Non-pigmented ciliary epithelial cell (primary cell): ENCODE measurements at places on chromosomes 12 and 14.

GRCh38 chr12:52147367-52147963 lies 44.3 kb downstream of the KRT80 start:
- peak; percentile 91 for DNase-seq

- DNase-seq = no peak
These were observed 3.8 kb upstream of the MYF5 start for GRCh38 chr12:80712866-80713265.

DNA sequence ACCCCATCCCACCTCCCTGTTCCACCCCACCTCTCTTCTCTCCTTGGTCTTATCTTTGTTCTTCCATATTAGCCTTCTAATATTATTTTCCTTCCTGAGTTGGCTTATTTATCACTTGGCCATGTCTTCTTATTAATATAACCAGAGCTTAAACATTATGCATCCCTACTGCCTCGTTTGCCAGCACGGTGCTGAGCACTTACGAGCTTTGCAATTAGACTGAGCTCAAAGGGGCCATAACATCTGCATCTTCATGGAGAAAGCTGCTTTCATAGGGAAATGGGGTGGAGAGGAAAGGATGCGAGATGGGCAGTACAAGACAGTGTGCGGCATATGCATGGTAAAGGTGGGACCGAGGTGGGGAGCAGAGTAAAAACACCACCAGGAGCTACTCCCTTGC lies 342.8 kb downstream of the FUT8 start:
- DNase-seq = no peak

- DNase-seq = no peak
These were observed 45.2 kb upstream of the PPP2R5C start for GRCh38 chr14:101716077-101716950.

DNA sequence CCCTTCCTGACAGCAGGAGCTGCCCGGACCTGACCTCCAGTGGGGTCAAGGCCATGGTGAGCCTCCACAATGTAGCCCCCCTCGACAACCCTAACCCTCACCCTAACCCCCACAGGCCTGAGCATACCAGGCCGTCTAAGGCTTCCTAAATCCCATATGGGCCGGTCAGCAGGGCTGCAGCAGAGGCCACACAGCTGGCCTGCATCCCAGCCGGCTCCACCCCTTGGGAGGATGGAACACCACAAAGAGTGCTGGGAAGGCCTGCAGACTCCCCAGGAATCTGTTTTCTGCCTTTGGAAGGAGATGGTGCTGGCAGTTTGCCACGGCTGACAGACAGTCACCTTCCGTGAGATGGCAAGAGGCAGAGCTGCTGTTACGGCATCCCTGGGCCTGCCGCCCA lies 2.8 kb downstream of the TMEM179 start:
- DNase-seq = no peak

GRCh38 chr12:81809829-81810595 lies 50.9 kb upstream of the PPFIA2 start:
- no peak for DNase-seq

- no peak for DNase-seq
These were observed 964.2 kb downstream of the NRXN3 start for GRCh38 chr14:79134361-79134760.

DNA sequence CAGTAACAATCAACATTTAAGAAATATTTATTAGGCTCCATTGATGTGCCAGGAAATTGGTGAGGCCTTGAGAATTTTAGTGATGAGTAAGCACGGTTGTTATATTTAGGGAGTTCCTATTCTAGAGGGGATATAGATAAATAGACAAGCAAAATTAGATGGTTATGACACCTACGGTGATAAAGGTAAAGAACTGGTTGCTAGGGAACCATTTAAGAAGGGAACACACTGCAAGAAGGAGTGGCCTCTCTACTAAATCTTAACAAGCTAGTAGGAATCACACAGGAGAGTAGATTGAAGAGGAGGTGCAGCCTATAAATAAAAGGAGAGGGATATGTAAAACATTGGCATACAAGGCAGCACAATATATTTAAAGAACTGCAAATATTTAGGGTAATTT lies 155.2 kb downstream of the LRIG3 start:
- no peak for DNase-seq

DNA sequence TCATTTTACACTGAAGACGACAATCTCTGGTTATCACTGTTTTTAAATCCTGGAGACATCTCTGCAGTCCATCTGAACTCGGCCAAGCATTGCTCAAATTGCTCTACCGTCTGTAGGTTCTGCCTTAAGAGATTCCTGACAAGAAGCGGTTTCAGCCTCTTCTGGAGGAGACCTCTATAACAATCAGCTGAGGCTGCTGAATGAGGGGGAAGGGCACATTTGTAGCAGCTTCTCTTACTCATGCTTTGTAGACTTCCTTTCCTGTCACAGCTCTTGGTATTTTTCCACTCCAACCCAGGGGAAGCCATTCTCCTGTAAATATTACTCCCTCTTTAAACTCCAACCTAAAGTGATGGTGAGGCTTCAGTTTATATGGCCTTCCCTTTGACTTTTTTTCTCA lies 3.0 kb downstream of the ARG2 start:
- peak; percentile 61 for DNase-seq

GRCh38 chr12:104055686-104056388 lies 5.8 kb upstream of the GLT8D2 start:
- DNase-seq = no peak

DNA sequence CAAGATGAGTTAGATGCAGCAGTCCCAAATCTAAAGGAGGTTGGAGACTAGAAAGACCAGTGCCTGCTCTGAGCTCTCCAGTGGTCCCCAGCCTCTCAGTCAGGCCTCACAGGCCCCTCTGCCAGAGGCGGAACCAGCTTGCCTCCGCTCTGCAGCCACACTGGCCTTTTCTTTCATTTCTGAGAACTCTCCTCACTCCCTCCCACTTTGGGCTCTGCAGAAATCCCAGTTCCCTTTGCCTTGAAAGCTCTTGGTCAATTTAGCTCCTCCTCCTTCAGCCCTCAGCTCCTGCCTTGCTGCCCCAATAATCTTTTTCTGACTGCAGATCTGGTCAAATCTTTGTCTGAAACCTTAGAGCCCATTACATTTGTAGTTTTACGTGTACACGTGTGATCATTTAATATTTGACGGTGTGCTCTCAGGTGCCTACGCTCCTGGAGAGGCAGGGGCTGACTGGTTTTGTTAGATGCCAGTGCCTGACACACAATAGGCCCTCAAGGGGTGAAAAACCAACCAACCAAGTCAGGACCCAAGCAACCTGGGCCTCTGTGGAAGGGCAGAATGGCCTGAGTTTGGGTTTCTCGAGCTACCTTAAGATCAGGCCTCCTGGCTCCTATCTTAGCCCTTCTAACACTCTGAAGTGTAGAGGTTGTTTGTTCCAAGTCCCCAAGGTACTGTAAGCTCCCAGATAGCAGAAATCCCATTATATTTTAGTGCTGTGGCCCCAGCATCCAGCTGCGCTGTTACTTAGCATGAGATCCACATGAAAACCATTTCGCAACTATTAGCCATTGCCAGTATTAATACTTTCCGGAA lies 1.1 kb upstream of the NUDT4 start:
- DNase-seq = no peak

GRCh38 chr12:6192604-6193380 lies 7.4 kb upstream of the CD9 start:
- no peak for DNase-seq

DNA sequence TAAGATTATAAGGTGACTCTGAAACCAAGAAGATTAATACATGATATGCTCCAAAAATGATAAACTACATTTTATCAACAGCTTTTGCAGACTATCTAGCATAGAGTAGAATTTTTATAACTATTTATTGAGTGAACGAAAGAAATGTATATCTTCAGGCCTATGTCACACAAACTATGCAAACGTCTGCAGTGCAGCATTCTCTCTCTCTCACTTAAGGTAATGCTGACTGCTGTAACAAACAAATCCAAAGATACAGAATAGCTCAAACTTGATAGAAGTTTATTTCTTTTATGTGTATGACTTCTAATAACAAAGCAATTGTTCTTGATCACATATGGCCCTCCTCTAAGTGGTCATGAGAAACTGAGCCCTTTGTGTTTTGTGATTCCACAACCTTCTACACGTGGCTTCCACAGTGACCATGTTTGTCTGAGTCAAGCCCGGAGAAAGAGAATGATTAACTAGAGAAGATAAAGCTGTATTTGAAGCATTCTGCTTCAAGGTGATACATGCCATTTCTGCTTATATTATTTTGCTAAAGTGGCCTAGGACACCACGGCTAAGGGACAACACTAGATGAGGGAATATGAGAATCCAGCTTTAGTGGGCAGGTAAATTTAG lies 1352.7 kb upstream of the TMEM132C start:
- DNase-seq = no peak

DNA sequence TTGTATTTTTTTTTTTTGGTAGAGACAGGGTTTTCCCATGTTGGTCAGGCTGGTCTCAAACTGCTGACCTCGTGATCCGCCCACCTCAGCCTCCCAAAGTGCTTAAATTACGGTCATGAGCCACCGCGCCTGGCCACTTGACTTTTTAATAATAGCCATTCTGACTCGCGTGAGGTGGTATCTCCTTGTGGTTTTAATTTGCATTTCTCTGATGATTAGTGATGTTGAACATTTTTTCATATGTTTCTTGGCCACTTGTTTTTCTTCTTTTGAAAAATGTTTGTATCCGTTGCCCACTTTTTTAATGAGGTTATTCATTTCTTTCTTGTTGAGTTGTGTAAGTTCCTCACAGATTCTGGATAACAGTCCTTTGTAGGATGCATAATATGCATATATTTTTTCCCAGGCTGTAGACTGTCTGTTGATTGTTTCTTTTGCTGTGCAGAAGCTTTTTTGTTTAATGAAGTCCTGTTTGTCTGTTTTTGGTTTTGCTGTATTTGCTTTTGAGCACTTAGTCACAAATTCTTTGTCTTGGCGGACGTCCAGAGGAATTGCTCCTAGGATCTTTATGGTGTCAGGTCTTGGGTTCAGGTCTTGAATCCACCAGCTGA lies 10.3 kb upstream of the PGAM5 start:
- no peak for DNase-seq

DNA sequence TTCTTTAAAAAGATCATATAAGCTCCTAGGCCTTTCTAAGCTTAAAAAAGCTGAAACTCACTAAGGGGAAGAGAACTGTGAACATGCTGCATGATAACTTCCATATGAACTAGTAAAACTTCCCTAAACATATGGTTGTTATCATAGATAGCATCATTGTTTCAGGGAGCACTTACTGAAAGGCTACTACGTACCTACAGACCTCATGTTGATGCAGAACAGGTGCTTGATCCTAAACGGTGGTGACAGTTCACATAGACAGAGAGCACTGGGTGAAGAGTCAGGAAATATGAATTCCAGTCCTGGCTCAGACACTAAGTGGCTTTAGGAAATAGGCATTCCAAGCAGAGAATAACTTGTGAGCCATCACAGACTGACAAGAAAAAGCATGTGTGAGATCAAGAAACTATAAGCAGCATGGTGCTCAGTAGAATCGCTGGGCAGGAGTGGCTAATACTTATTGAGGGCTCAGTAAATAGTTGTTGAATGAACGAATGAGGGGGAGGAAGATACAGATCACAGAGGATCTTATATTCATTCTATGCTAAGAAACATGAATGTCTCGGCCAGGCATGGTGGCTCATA lies 78.4 kb upstream of the NUDT4 start:
- no peak for DNase-seq

DNA sequence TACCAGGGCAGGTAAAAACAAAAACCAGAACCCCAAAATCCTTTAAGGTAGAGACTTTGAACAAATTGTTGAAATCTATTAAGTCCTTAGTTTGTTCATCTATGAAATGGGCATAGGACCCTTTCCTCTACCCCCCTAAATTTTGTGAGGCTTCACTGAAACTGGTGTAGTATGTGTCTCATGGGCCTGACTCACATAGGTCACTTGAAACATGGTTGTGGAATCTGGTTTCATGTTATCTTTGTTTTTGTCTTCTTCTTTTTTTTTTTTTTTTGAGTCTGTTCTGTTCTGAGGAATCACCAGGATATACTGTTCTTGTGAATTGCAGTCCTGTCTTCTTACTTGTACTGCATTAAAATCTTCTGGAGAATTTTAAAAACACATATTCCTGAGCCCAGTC lies 202.2 kb downstream of the KTN1 start:
- no peak for DNase-seq

DNA sequence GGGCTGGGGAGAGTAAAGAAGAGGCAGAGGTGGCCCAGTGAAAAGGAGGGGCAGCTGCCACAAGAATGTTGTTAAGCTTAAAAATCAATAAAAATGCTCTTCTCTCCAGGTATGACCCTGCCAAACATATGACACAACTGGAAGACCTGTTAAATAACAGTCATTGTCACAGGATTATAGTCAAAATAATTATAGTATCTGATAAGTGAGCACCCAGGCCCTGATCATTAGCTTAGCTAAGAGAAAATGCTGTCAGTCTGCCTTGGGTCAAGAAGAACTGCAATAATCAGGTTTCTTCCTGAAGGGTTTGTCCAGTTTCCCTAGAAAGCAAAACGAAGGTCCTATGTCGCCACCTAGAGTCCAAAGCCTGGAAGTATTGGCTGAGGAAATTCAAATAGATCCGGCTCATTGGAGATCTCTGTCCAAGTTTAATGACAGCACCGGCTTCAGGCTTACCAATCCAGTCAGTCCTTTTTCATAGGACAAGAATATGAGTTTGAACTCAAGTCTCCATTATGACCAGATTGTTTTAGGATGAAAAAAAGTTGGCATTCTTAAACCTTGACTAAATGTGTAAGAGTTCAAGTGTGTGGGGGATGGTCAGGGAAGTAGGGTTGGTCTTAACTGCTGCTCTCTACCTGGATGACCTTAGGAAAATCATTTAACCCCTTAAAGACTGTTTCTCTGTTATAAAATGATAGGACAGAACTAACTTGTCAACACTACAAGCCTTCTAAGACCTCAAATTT lies 22.5 kb upstream of the NKX2-8 start:
- DNase-seq = peak; percentile 38

- no peak for DNase-seq
These were observed 82.3 kb upstream of the ST8SIA1 start for GRCh38 chr12:22416801-22417200.

- DNase-seq = no peak
These were observed 21.4 kb downstream of the KLRK1 start for GRCh38 chr12:10368206-10369171.

GRCh38 chr12:132487311-132487741 lies 2.6 kb upstream of the FBRSL1 start:
- DNase-seq = no peak

- no peak for DNase-seq
These were observed 16.6 kb downstream of the LRTM2 start for GRCh38 chr12:1836854-1837421.

- DNase-seq = no peak
These were observed 62.9 kb downstream of the RFX4 start for GRCh38 chr12:106645465-106646330.

- DNase-seq = no peak
These were observed 37.2 kb downstream of the GABARAPL1 start for GRCh38 chr12:10249690-10250455.

DNA sequence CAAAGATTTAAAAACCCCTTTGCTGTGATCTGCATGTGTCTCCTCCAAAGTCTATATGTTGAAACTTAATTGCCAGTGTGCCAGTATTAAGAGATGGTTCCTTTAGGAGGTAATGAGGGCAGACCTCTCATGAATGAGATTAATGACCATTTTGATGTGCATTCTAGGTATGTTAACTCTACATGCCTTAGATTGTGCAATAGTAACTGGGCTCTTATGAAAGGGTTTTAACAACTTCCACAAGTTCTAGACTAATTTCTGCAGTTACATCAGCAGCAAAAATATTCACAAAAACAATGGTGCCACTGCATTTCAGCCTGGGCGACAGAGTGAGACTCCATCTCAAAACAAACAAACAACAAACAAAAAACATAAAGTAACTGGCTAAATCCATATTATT lies 3.8 kb upstream of the TAS2R10 start:
- no peak for DNase-seq
